ENCODE measurements at places on chromosomes 4 and X.

DNA sequence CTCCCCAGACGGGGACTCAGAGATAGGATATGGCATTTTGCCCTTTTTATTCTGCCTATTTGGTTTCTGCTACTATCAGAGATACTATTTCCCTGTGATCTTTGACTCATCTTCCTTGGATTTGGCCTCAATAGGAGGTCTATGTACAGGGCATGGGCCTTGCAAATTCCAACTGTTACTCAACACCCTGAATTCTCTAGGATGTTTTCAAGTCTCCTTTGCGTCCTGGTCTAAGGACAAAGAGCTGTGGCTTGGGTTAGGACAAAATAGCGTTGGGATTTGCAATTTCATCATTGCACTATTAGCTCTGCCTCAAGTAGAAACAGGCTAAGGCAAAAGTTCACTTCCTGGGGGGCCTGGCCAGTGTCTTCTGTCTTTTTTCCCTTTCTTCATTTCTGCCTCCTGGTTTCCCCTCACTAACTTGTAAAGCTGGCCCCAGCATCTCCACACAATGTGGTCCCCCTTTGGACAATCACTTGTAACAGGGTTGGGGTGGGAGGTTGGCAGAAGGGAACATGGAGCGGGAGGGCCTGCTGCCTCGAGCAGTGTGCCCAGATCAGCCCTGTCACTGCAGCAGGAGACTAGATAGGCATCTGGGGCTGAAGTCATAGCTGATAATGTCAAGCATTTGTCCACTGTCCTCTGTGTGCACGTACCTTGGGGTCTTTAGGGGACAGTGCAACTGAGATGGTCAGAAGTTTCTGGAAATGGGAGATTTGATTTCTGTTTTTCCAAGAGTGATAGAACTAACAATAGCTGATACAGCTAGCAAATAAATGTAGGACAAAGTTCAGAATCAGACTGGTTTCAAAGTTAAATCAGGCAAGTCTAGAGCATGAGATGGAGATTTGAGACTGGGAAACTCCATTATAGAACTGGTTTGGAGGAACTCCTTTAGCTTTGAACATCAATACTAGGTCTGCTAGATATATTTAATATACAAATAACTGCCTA, 25.8 kb upstream of the STBD1 start:
- no peaks in the 10 kb centered on the region for H3K27me3 ChIP-seq
- H3K36me3 ChIP-seq = no peaks in the 10 kb centered on the region
- DNase-seq = no peak
- no peak overlapping the region for H3K27ac ChIP-seq

GRCh38 chr4:183971929-183972490, 66.9 kb downstream of the STOX2 start:
- no peaks in the 10 kb centered on the region for H3K36me3 ChIP-seq
- no peaks in the 10 kb centered on the region for H3K27me3 ChIP-seq
- no peak for DNase-seq
- H3K4me3 ChIP-seq = no peak overlapping the region
- H3K27ac ChIP-seq = no peak overlapping the region
- no peaks in the 10 kb centered on the region for H3K4me1 ChIP-seq

DNA sequence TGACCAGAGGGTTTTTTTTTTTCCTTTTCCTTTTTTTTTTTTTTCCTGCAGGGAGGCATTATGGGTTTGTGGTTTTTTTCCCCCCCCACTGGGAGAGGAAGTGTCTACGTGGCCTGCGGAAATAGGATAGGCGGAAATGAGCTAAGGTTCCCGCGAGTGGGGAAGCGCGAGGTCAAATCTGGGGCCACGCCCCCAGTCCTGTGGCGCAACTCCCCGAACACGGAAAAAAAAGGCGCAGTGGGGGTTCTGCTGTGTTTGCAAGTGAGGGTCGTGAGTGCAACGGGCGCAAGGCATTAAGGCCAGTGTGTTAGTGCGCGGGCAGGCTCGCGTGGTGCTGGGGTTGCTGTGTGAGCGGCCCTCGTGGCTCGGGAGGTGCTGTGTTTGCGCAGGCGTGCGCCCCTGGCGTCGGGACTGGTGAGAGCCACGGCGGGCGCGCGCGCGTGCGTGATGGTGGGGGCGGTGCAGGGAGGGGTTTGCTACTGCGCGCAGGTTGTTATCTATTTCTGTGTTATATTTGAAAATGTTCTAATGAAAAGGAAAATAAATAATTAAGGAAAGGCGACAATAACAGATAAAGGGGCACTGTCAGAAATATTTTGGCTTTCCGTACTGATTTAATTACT, 685 bp upstream of the MORF4L2 start:
- no peaks in the 10 kb centered on the region for H3K27me3 ChIP-seq
- peak overlapping the region; percentile 78 for H3K4me3 ChIP-seq
- H3K4me1 ChIP-seq = no peaks in the 10 kb centered on the region
- DNase-seq = peak; percentile 89
- H3K27ac ChIP-seq = peak overlapping the region; percentile 98

- H3K4me1 ChIP-seq = no peaks in the 10 kb centered on the region
- no peaks in the 10 kb centered on the region for H3K36me3 ChIP-seq
- no peak overlapping the region for H3K27ac ChIP-seq
- no peak for DNase-seq
- no peaks in the 10 kb centered on the region for H3K27me3 ChIP-seq
These were observed 554.6 kb downstream of the INPP4B start for GRCh38 chr4:142291299-142292050.

All from T-cell (primary cell).